ENCODE measurements at places on chromosomes 5 and 9. TPM values are rescaled to one million over a fixed set of nuclear protein-coding genes. Genes with fewer than 3 reads are reported as not detected.

NRG2 gene
- total RNA-seq, result 0.10 TPM

PCDHGA6 gene
- 0.82 TPM for total RNA-seq

INSL4 gene
- total RNA-seq, result not detected

CYLC2 gene
- total RNA-seq, result not detected

SHC3 gene
- total RNA-seq, result 0.32 TPM

LCN2 gene
- 162 TPM for total RNA-seq

EXD3 gene
- 34.9 TPM for total RNA-seq

TMEM8B gene
- total RNA-seq, result 17.6 TPM

DMRTA1 gene
- total RNA-seq, result 1.6 TPM
